Ascending aorta (tissue), 2 donors: ENCODE measurements at places on chromosomes 3 and 15. TPM values are rescaled to one million over a fixed set of nuclear protein-coding genes. Genes with fewer than 3 reads are reported as not detected.

DNA sequence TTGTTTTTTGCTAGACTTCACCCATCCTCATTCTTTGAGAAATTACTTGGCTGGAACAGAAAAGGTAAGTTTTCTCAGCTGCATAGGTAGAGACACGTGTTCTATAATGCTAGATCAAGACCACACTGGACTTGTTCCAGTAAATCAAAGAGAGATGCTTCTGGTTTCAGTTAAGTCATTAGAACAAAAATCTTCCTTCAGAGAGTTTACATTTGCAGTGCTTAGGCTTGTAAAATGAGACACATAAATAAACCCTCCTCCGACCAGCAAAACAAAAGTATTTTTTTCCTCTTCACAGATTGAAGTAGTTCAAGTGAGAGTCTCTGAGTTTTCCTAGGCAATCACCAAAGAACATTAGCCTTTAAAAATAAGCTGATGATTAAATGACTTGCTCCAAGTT is 87.3 kb upstream of the PROK2 start:
- no peak for DNase-seq
- no peak overlapping the region for H3K27ac ChIP-seq
- no peak overlapping the region for H3K4me3 ChIP-seq
- no peaks in the 10 kb centered on the region for H3K36me3 ChIP-seq
- H3K27me3 ChIP-seq: no peaks in the 10 kb centered on the region
- H3K4me1 ChIP-seq: no peaks in the 10 kb centered on the region

- H3K4me3 ChIP-seq: no peak overlapping the region
- DNase-seq: no peak
- H3K36me3 ChIP-seq: no peaks in the 10 kb centered on the region
- H3K27ac ChIP-seq: no peak overlapping the region
These were observed 16.8 kb downstream of the BCL2L10 start for GRCh38 chr15:52095597-52096262.

DNA sequence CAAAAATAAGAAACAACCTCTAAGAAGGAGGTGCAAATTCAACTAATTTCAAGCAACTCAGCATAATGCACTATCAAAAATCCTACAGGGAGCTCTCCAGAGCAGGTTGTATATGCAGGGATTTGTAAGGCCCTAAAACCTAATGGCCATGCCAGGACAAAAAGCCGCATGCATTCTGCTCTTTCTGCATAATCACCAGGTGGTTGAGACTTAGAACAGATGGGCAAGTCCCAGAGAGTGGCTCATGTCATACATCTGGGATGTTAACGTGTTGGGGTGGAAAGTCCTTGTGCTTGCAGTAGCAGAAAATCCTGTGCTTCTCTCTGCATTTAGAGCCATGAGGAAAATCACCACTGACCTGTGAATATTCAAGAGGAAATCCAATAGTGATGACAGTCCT is 1002.9 kb downstream of the AGBL1 start:
- H3K27me3 ChIP-seq: no peaks in the 10 kb centered on the region
- H3K4me1 ChIP-seq: no peaks in the 10 kb centered on the region
- no peaks in the 10 kb centered on the region for H3K36me3 ChIP-seq
- DNase-seq: no peak
- H3K27ac ChIP-seq: no peak overlapping the region
- no peak overlapping the region for H3K4me3 ChIP-seq

- H3K27me3 ChIP-seq: no peaks in the 10 kb centered on the region
- H3K36me3 ChIP-seq: no peaks in the 10 kb centered on the region
- H3K27ac ChIP-seq: no peak overlapping the region
- no peak overlapping the region for H3K4me3 ChIP-seq
- H3K4me1 ChIP-seq: no peaks in the 10 kb centered on the region
These were observed 138.4 kb downstream of the NSMCE3 start for GRCh38 chr15:29130951-29131839.

DNA sequence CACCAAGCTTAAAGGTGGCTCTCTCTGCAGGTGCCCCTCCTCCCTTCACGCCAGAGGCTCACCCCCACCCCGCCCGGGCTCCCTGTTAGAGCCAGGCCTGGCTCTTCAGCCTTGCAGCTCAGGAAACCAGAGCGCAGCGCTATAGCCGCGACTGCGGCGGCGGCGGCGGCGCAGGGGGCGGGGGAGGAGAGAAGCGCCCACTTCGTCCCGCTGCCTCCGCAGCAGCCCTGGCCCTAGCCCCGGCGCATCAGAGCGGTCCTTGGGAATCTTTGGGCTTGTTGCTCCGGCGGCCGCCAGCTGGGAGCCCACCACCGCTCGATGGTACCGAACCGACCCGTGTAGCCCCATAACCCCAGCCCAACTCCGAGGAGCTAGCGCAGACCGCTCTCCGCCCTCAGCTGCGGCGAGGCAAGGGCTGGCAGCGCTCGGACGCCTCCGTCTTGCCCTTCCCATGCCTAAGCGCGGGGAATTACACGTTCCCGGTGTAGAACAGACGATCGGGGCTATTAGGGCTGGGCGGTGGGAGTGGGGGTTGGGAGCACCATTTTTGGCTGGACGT is 1.2 kb downstream of the RASGRF1 start:
- DNase-seq: no peak
- H3K4me3 ChIP-seq: no peak overlapping the region
- no peaks in the 10 kb centered on the region for H3K36me3 ChIP-seq

DNA sequence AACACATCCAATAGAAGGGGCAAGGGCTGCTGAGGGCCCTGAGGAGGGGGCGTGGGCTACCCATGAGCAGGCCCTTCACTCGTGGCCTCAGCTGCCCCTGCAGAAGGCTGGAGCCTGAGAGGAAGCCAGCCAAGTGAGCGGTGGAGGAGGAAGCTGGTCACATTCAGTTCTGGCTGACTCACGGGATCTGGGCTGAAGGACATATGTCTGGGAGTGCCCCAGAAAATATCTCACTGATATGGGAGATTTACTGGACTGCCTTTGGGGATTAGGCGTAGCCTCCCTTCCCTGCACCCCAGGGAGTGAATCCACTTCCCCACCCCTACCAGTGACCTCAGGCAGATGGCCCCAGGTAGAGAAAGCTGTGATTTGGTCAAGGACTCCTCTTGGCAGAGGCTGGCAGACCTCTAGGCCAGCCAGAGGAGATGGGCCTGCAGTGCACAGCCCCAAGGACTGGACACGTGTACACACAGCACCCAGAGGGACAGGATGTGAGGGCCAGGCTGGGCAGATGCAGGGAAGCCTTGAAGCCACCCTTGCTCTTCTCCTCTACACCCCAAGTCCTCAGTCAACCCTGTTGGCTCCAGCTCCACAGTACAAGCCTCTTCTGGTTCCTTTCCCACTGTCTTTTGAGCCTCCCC is 14.2 kb upstream of the ANKDD1A start:
- H3K36me3 ChIP-seq: no peaks in the 10 kb centered on the region
- no peaks in the 10 kb centered on the region for H3K27me3 ChIP-seq
- peak overlapping the region; percentile 58 for H3K27ac ChIP-seq
- H3K4me3 ChIP-seq: no peak overlapping the region

- H3K27ac ChIP-seq: no peak overlapping the region
- H3K36me3 ChIP-seq: no peaks in the 10 kb centered on the region
These were observed 52.4 kb downstream of the DRD3 start for GRCh38 chr3:114126461-114126860.

DNA sequence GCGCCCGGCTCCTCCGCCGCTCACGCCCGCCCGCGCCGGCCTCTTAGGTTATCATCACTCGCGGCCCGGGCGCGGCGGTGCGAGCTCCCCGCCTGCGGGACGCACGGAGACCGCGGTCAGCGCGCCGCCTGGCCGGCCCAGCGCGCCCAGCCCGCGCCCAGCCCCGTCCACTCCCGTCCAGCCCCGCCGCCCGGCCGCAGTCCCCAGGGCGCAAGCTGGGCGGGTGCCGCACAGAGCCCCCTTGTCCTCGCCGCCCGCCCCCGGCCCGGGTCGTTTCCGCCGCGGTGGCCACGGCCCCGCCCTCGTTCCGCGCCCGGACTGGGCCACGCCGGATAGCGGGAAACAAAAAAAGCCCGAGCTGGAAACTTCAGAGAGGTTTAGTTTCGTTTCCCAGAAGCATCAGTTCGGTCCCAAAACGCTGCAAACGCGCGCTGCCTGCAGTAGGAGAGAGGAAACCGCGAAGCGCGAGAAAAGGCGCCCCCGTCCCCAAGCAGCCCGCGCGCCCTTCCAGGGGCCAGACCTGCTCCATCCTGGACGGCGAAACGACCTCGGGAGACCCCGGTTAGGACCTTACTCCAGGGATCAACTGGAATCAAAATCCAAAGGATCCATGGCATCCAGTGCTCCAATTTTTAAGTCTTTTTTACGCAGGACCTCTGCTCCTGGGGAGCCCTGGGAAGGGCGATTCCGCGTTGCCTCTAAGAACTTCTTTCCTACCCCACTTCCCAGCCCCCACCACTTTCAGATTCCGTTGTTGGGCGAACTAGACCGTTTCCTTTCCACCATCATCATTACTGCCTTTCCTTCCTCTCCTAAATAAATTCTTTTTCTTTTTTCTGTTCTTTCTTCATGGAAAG is at the start of gene ATP10A:
Gene ATP10A, minus strand, starts transcription at position 217 of the 857 bp plus-strand sequence. CDS start 231 bp downstream, outside the sequence.
- peak within 1 kb of the TSS; percentile 80 for H3K4me3 ChIP-seq
- peak; percentile 75 for DNase-seq
- H3K36me3 ChIP-seq: no peaks in the 10 kb centered on the region
- peak within 1 kb of the TSS; percentile 94 for H3K27ac ChIP-seq
- H3K27me3 ChIP-seq: no peaks in the 10 kb centered on the region

- H3K4me1 ChIP-seq: no peaks in the 10 kb centered on the region
- no peaks in the 10 kb centered on the region for H3K36me3 ChIP-seq
- no peaks in the 10 kb centered on the region for H3K27me3 ChIP-seq
- no peak overlapping the region for H3K27ac ChIP-seq
- no peak overlapping the region for H3K4me3 ChIP-seq
These were observed 40.9 kb upstream of the NR2C2 start for GRCh38 chr3:14906355-14906971.

DNA sequence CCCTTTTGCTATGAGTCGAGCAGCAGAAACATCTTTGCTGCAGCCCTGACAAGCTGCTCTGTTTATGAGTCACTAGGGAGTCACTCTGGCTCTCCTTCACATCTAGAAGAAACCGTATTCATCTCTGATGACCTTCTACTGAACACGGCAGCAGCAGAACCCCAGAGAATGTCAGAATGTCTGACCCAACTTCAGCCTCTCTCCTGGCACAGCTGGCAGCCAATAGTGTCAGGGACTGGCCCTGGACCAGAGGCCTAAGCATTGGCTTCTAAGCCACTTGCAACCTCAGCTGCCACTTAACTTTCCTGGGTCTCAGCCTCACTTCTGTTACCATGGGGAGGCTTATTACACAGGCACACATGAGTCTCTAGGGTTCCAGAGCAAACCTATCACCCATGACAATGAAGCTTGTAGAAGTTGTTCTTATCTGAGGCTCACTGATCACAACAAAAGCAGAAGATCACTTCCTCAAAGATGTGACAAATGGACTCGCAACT is 184.1 kb upstream of the TLE3 start:
- no peaks in the 10 kb centered on the region for H3K4me1 ChIP-seq
- H3K36me3 ChIP-seq: no peaks in the 10 kb centered on the region
- no peak overlapping the region for H3K27ac ChIP-seq
- peak; percentile 59 for DNase-seq

DNA sequence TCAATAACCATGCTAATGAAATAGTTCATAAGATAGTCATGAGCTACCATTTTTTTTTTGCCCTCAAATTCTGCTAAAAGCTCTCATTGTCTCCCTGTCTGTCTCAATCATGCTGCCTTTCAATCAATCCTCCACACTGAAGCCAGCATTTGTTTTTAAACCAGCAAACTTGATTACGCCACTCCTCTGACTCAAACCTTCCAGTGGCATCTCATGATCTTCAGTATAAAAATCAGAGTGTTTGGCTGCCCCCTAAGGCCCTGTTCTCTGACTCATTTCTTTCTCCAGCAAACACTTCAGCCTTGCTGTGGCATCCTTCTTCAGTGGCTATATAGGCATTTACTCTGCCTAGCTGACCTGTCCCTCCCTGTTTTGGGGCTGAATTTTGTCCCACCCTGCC is 36.0 kb upstream of the EOMES start:
- no peak for DNase-seq
- no peaks in the 10 kb centered on the region for H3K27me3 ChIP-seq
- H3K36me3 ChIP-seq: no peaks in the 10 kb centered on the region
- H3K4me3 ChIP-seq: no peak overlapping the region
- no peaks in the 10 kb centered on the region for H3K4me1 ChIP-seq
- no peak overlapping the region for H3K27ac ChIP-seq

- H3K4me1 ChIP-seq: no peaks in the 10 kb centered on the region
- H3K27ac ChIP-seq: no peak overlapping the region
- no peak for DNase-seq
- no peaks in the 10 kb centered on the region for H3K36me3 ChIP-seq
These were observed 817.0 kb upstream of the NECTIN3 start for GRCh38 chr3:110254591-110254990.

DNA sequence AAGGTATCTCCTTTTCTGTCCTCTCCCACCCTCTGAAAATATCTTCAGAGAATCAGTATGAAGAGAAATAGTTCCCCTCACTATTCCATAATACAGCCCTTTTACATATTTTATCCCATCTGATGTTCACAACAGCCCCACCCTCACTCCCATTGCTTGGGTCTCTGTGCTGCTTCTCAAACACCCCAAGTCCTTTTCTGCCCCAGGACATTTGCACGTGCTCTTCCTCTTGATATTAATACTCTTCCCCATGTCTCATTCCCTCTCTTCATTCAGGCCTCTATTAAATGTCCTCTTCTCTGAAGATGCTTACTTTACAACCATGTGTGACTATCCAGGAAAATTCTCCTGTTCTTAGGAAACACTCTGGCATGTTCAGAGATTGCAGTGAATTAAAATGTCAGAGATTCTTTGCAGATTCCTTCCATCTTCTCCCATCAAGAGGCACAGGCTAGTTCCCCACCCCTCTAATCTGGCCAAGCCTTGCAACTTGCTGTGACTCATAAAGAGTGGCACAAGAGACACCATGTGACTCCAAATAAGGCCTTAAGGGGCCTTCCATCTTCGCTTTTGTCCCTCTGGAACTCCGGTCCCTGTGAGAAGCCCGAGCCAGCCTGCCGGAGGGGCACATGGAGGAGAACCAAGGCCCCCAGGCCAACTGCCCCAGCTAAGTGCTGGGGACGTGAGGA is 128.5 kb downstream of the CHSY1 start:
- peak overlapping the region; percentile 84 for H3K27ac ChIP-seq
- H3K27me3 ChIP-seq: no peaks in the 10 kb centered on the region
- H3K4me1 ChIP-seq: peaks cover 42% of the 10 kb centered on the region
- DNase-seq: no peak
- no peak overlapping the region for H3K4me3 ChIP-seq

SSR3 gene
- total RNA-seq: 155 TPM

CTDSPL2 gene
- total RNA-seq: 2.6 TPM
